ENCODE measurements at places on chromosomes 3 and 15.

GRCh38 chr3:3134750-3135448, 8.2 kb downstream of the TRNT1 start:
- DNase-seq, result no peak

DNA sequence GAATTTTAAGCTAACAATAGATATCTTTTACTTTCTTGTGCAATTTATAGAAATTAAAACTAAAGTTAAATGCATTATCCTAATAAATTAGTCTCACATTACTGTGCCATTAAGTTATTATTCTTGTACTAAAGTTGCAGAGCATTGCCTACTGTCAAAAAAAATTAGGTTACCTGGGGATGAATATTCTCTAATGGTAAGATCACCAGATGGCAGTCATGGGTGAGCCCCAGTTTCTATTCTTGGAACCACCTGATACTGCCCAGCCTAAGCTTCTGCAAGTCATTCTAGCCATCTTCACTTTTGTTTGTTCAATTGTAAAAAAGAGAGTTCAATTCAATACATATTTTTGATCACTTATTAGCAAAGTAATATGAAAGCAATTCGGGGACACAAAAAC, 213.2 kb downstream of the CADM2 start:
- no peak for DNase-seq

- DNase-seq, result no peak
Measured at GRCh38 chr3:66037330-66037985, 1.3 kb downstream of the MAGI1 start.

DNA sequence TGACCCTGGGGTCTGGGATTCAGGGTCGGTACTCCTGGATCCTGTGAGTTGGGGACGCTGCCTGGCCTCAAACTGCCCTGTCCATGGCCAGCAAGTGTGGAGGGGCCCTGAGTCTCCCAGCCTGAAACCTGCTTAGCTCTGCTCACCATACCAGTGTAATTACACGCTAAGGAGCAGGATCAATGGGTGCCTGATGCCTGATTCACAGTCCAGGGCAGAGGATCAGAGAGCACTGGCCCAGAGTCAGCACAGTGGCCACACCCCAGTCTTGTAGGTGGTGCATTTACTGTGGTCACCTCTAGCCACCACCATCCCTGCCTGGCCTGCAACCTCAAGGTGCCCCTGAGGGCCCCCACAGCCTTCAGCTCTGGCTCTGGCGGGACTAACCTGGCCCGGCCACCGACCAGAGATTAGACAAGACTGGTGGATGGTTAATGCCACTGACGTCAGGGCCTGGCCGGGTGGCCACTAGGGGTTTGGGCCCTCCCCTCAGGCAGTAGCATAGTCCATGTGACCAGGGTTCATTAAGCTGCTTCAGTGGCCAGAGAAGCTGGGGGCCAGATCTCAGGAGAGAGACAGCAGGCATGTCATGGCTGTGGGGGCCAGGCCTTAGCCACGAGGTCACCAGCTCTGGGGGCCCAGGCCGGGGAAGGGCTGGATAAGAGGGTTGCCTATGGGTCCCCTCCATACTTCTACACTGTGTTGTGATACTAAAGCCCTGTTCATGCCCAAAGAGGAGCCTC, 3.3 kb upstream of the SLC38A3 start:
- DNase-seq, result no peak

DNA sequence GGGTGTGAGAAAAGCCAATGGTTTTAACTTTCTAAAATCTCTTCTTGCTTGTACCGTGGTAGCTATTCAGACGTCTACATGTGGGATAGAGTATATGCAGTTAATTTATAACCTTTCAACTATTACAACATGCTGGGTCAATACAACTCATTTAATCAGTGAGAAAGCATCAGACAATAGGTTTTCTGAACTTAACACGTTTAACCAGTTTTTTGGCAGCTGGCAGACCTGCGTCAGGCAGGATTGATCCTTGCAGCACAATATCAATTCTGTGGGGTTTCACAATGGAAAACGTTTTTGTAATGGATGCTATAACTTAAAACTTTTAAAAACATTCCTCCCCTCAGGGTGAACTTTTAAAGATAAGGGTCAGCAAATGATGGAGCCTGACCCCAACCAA, 6.5 kb downstream of the GNB5 start:
- no peak for DNase-seq
